H9 (cell line): ENCODE measurements at places on chromosomes 12 and 14.

DNA sequence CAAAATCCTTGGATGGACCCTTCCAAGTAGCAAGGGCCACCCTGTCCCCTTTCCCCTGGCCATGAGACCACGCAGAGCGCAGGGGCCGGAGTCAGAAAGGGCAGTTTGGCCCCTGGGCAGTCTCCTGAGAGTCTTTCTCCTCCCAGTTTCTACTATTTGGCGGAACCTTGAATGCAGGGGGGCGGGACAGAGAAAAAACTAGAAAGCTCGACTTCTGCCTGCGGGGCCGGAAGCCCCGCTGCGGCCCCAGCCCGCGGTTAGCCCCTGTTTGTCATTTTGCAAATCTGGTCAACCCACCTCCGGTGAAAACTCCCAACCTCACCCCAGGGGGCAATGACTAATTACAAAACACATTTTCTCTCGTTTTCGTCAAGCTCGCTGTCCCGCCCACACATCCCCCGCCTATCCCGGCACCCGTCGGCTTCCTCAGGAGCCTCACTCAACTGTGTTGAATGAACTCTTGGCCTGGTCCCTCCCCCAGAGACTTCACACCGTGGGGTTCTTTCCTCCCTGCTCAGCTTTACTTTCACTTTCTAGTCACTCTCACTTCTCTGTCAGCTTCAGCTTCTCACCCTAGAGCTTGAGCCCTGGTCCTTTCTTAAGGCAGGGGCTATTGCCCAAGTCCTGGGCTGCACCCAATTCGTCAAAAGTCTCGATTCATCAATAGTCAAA lies 66.7 kb downstream of the IRF2BPL start:
- peak; percentile 99 for DNase-seq

DNA sequence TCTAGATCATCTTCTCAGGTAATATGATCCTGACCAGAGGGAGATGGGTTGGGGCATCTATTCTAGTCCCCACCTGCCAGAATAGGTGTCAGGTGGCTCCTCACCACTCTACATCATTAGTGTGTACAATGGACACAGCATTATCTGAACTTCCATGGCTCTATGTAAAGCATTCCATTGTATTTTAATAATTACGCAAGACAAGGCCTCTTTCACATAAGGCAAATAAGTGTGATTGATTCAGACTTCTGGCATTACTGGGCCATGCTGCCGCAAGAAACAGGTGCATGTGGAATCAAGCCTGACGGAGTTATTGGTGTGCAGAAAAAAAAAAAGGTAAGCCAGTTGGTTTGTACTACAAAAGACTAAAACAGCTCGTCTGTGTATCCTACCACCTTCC lies 3.1 kb upstream of the DDHD1 start:
- DNase-seq: no peak

GRCh38 chr12:130016194-130016593 lies 112.4 kb upstream of the TMEM132D start:
- DNase-seq: no peak

DNA sequence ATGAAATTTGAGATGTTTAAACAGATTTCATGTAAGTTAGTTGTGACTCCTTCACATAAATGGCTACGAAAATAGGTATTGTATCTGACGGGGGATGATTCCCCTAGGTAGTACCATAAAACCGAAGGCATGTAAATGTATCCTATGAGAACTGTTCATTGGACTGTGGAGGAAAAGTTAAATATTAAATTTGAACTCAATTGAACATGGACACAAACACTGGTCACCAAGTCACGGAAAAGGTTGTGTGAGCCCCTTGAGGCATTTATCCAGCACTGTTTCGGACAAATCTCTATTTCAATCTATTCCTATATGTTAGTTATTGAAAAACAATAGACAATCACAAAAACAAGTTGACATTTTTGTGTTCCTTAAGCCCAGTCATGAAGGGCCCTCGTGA lies 1014.3 kb upstream of the NOVA1 start:
- DNase-seq: no peak

GRCh38 chr12:32893458-32893857 lies 3.1 kb downstream of the PKP2 start:
- DNase-seq: no peak

- no peak for DNase-seq
These were observed 598 bp downstream of the RASSF9 start for GRCh38 chr12:85835426-85836196.

DNA sequence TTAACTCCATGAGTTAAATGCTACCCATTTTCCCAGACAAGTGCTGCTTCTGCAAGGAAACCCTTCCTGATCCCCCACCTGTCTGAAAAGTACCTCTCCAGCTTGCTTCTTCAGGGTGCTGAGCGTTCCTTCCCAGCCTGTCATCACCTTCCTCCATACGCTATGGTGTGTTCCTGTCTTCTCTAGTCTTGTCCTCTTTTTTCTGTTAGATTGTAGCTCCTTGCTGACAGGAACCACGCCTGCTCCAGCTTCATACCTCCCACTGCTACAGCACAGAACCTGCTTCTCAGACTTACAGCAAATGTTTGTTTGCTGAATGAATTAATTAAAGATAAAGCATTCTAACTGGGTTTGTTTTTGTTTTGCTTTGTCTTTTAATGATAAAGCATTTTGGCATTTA lies 39.1 kb downstream of the ERH start:
- no peak for DNase-seq

GRCh38 chr12:19849208-19849607 lies 409.9 kb downstream of the AEBP2 start:
- DNase-seq: no peak

DNA sequence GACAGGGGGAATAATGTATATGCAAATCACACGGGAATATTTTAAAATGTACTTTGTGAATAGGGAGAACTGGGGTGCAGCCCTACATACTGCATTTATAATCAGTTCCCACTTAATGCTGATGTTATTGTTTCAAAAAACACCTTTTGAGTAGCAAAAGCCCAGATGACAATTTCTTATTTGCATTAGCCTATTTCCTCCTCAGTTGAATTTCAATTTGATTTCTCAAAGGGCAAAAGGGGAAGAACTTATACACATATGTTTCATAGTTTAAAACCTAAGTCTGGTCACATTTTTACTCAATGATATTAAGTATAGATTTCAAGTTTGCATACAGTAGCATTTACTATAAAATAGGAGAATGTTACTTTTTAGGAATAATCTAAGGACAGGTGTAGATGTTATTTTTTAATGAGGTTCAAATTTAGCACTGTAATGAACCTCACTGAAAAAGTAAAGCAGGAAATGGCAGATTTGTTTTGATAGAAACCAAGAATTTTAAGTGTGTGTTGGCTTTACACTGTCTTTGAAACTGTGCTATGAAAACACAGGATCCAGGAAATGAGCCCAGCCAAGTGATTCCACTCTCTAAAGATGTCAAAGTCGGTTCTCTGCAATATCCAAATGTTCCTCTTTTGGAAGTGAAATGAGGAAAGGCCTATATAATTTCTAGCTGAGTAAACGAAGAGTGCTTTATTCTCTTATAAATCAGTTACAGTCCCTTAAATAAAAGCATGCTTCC lies 367.4 kb downstream of the BTG1 start:
- DNase-seq: no peak

- no peak for DNase-seq
These were observed 110.0 kb downstream of the FOXG1 start for GRCh38 chr14:28876572-28876945.

- no peak for DNase-seq
These were observed 328.6 kb downstream of the PCNX1 start for GRCh38 chr14:71235875-71236274.
